ENCODE measurements at places on chromosomes 7 and 10.

- DNase-seq = no peak
Observed at GRCh38 chr10:118045158-118045836, 1.4 kb downstream of the RAB11FIP2 start.

- DNase-seq = no peak
Observed at GRCh38 chr10:28796606-28797512, 119.5 kb downstream of the BAMBI start.

DNA sequence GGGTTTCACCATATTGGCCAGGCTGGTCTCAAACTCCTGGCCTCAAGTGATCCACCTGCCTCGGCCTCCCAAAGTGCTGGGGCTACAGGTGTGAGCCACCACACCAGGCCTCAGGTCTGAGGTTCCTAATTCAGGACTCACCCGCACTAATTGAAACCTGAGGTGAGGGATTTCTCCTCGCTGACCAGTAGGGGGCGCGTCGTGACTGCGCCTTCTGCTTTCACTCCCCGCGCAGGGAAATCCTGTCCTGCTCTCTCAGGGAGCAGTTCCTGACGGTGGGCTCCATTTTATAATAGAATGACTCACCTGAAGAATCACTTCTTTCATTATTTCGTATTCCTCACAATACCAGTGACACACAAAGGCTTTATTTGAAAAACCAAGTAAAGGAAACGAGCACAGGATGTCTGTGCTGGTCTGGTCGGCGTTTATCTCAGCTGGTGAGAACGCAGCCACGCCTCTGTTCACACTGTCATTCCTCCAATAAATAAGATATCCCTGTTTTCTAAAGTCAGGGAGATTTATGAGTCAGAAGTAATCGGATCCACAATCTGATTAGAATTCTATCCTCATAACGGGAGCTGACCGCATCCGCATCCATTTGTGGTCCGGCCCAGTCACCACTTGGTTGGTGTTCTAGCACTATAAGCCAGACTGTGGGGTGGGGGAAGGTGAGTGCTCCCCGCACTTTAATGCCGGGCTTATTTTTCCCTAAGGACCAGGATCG lies 35.4 kb downstream of the BAG3 start:
- peak; percentile 68 for DNase-seq

DNA sequence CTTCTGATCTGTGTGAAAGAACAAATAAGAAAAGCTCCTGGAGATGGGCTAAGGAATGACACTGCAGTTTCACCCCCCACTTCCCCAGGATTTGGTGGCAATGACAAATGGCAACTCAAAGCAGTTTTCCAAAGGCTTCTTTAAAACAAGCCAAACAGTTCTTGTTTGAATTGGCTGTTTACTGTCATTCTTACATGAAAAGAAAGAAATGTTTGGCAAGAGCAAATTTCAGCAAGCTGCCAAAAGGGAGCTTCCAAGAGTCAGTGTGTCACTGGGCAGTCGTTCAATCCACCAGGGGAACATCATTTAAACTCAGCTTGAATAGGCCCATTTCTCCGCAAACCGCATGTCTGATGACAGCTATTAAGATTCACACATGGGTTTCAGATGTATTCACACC lies 119.0 kb upstream of the RHOBTB1 start:
- no peak for DNase-seq

GRCh38 chr10:98943681-98944080 lies 292.0 kb downstream of the HPSE2 start:
- no peak for DNase-seq

GRCh38 chr7:780516-780915 lies 51.8 kb upstream of the SUN1 start:
- DNase-seq = no peak

- no peak for DNase-seq
Observed at GRCh38 chr10:128877141-128877540, 589.9 kb upstream of the MGMT start.

DNA sequence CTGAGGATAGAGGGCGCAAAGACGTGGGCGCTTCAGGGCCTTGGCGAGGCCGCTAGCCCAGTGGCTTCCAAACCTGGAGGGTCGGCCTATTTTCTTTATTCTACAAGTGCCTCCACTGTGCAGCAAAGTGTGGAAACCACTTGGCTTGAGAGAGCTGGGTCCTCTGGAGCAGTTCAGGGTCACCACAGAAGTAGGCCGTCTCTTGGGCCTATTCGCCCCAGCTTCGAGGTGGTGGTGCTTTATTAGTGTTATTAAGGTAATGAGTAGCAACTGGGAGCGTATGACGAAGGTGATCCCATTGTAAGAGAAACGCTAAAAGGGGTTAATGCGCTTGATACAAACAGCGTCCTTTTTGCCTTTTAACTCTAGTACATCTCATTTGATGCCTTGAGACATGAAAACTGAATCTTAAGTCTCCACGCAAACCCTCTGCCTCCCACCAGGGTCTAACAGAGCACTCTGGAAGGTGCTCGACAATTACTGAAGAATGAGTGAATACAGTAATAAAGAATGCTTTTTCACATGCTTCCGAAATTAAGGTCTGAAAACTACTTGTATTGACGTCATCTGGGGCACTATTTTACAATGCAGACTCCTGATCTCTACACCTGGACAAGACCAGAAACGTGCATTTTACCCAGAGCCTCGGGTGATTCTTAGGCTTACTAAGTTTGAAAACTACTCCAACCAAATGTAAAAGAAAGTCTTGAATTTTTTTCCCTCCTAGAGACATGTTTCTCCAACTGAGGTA lies 647 bp upstream of the GSAP start:
- DNase-seq = no peak

DNA sequence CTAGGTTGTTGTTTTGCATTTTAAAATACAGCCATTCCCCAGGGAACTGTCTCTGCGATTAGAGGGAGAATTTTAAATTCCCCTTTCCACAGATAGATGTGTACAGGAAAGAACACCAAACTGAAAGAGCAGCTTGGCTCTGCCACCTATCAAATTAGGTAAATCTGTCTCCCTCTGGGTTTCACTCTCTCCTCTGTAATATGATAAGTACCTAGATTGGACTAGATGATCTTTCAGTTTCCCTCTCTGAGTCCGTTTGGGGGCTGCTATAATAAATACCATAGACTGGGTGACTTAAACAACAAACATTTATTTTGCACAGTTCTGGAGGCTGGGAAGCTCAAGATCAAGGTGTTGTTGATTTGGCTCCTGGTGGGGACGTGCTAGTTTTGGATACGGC lies 186.0 kb downstream of the KIF20B start:
- no peak for DNase-seq

GRCh38 chr7:25527665-25528170 lies 299.4 kb upstream of the NPVF start:
- DNase-seq = no peak

- DNase-seq = no peak
Observed at GRCh38 chr7:75847707-75848106, 31.1 kb upstream of the RHBDD2 start.

DNA sequence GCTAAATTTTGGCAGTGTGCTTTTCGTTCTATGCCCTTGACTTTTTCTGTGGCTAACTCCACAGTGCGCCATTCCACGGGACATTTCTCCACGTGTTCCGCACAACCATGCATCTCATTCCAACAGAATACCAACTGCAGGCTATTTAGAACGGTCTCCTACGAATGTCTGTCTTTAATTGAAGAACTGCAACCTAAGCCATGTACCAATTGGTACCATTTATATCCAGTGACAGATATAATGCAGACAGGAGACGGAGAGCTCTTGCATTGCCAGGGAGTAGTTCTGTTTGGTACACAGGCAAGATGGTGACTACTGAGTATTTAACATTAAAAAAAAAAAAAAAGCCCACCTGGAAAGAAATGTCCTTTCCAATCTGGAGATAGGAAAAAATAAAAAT lies 9.1 kb downstream of the SFMBT2 start:
- DNase-seq = no peak

- peak; percentile 27 for DNase-seq
Observed at GRCh38 chr10:28393956-28394568, 91.2 kb upstream of the MPP7 start.

DNA sequence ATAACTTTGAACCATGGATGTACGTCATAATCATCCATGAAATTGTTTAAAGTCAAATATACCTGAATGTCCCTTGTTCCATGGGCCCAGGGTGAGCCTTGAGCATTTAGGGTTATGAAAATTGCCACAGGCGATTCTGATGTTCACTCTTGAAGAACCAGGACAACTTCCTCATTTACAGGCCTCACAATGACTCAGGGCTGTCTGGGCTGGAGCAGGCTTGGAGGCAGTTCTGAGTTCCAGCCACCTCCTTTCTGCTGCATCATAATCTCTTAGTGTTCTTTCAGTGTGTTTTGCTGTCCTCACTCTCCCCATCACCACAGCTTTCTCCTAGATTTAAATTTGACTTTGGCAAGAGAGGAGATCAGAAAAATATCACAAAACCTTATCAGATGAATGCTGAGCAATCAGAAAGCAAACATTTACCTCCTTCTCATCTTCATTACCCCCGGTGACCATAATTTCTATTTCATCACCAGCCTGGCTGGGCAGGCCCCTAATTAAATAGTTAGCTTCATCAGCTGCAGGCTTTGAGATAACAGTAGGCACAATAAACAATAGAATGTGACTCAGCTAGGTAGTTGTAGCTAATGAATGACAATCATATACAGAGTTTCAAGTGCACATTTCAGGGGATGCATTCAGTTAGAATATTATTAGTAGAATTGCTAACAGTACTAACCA lies 571.0 kb downstream of the SH2D4B start:
- no peak for DNase-seq

DNA sequence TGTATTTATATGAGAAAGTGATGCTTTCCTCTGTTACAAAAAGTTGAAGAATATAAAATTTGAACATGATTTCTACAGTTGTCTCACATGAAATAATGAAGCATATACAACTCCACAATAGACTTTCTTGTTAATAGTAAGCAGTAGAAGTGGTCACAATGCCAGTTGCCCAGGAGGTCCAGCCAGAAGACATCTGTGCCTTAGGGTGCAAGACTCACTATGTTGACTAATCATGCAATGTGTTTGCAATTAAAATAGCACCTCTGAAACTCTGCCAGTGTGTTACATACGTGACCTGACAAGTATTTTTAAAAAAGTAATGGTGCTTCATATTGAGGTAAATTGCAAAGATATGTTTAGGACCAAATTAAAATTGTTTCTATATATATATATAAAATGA lies 547.2 kb downstream of the ETV1 start:
- no peak for DNase-seq

DNA sequence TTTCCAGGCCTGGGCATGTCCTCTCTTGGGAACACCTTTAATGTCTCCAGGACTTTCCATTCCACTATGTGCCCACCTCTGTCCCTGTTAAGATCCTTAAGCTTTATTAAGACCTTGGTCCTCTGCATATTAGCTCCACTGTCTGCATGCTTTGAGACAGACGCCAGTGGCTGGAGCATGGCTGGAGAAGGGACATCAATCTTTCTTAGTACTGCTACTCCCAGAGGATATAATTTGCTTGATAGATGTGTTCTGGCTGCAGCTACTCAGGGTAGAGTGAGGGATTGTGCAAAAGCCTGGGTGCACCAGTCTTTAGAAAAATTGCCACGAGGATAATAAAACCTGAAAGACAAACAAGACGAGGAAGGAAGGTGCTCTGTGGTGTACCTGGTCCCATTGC lies 42.9 kb downstream of the PLPP4 start:
- DNase-seq = no peak

GRCh38 chr10:95788830-95789229 lies 32.9 kb downstream of the ENTPD1 start:
- no peak for DNase-seq

DNA sequence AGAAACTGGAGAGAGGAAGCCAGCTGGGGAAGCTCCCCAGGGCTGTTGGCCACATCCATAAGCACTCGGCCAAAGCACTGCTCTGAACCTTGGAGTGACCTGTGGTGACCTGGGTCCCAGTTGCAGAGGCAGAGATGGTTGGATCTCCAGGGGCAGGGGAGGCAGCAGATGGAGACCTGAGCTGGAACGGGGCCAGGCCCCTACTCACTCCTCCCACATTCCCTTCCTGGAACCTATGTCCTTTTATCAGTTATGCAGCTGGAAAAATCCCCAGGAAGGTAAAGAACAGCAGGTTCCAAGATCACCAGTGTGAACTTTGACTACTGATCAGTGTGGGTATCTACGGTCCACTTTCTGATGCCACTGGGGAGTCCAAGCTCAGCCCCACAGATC lies 9.6 kb upstream of the PNLIPRP2 start:
- no peak for DNase-seq

DNA sequence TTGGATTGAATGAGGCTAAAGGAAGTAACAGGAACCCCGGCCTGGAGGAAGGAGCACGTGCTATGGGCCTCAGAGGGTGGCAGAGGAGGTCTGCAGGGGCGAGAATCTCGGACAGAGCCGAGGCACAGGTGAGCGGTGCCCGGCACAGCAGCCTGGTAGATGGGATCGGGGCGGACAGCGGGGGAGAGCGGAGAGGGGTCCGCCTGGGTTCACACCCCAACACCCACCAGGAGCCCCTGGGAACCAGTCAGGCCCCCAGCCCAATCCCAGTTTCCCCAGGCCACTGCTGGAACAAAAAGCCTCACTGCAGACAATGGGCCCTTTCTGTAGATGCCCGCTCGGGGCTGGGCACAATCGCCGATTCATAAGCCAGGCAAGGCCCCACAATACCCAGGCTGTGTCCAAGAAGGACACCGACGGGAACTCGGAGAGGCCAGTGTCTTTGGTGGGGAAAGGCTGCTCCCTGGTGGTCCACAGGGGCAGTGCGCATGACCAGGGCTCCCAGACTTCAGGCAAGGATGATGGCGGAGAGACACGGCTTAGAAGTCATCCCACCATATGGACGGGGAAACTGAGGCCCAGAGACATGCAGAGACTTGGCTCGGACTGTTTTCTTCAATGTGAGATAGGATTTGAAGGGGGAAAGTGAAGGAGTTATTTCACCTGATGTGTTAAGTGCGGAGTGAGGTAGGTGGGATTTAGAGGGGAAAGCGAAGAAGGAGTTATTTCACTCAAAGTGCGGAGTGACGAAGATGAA lies 106.9 kb upstream of the GPR26 start:
- peak; percentile 43 for DNase-seq

DNA sequence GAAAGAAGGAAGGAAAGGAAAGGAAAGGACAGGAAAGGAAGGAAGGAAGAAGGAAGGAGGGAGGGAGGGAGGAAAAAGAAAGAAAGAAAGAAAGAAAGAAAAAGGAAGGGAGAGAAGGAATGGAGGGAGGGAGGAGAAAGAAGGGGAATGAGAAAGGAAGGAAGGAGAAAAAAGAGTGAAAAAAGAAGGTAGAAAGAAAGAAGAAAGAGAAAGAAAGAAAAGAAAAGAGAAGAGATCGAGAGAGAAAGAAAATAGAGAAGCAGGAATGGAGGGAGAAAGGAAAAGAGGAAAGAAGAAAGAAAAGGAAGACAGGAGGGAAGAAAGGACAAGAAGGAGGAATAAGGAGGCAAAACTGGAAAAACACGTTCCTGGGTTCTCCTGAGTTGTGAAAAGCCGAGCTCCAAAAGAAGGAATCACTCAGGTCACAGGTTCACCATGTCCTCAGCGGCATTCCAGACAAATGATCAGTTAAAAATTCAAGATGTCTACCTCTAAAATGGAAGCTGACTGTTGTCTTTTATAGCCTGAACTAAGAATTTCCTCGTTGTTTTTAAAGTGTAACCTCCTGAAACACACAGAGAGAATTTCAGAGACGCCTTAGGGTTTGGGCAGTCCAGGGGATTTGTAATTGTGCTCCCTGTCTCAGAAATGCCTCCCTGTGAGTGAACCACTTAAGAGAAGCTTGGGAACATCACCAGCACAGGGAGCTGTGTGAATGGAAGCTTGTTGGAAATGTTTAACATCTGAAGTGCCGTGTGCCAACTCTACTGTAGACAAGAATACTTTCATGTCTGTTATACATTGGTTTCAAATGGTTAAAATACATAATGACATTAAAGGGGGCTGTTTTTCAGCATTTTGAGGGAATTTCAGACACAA lies 80.7 kb downstream of the INHBA start:
- DNase-seq = no peak
